ENCODE measurements at places on chromosomes 11 and 22.

DNA sequence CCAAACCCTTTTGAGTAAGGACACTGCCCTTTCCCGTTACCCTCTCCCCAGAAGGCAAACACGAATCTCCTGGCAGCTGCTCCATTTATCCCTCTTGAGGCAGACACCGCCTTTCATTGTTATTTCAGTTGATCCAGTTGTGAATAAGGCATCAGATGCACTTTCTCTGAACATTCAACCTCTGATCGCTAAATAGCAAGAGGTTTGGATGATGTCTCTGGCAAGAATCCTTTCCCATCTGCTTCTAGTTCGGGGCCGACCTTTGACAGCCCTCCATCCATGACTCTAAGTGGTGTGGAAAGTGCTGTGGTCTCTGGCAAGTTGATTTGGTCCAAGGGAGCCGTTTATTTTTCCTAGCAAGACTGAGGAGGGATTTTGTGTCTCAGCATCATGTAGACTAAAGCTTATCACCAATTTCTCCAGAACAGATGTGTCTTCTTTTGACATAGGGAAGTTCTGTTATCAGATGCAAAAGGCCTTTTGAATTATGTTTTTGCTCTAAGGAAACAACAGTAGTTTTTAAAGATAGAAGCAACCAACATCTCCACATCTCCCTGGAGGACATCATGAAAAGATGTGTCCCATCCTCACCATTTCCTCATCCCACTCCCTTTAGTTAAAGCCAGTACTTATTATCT lies 123.6 kb downstream of the CCDC34 start:
- no peak for DNase-seq

GRCh38 chr22:28560046-28560742 lies 119.4 kb downstream of the TTC28 start:
- peak; percentile 50 for DNase-seq

- DNase-seq, result no peak
These were observed 72.5 kb upstream of the SHANK2 start for GRCh38 chr11:71324788-71325417.

GRCh38 chr11:129323896-129324502 lies 51.6 kb upstream of the BARX2 start:
- DNase-seq, result peak; percentile 28

GRCh38 chr22:41910050-41911000 lies 4.5 kb downstream of the SHISA8 start:
- no peak for DNase-seq
